ENCODE measurements at places on chromosomes 16 and 17.

- DNase-seq = no peak
These were observed 1.7 kb downstream of the MLST8 start for GRCh38 chr16:2206780-2207433.

DNA sequence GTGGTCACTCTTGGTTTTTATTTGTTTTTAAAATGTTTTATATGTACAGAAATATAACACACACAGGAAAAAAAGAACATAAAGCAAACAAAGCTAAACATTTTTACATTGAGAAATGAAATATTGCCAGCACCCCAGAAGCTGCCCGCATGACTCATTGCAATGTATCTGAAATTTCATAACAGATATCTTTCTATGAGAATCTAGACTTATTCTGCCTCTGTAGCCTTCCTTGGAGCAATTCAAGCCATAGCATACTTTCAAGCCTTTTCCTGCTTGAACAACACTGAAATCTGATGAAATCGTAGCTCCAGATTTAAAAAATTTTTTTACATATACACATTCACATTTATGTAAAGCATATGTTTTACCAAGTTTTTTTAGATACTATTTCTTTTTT lies 86.9 kb downstream of the RBBP6 start:
- no peak for DNase-seq

GRCh38 chr17:17724307-17725010 lies 43.2 kb downstream of the RAI1 start:
- no peak for DNase-seq

DNA sequence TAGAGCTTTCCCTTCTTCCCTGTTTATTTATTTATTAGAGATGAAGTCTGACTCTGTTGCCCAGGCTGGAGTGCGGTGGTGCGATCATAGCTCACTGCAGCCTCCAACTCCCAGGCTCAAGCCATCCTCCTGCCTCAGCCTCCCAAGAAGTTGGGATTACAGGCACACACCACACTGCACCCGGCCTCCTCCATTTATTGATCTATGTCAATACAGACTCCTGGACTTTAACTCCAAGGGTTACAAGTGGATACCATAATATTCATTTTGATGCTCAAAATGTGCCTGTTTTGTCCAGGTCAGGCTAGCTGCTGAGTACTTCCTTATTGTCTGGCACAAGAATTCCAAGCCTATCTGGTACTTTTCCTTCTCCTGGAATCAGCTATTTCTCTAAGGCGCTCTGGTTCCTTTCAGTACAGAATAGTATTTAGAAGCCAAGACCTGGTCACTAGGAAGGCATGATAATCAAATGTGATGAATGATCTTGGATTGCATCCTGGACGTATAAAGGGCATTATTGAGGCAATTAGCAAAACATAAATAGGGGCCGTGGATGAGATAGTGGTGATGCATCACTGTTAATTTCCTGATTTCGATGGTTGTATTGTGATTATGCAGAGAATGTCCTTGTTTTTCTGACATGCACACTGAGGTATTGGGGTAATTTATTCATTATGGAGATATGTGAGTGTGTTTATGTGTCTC lies 21.7 kb downstream of the IL4R start:
- no peak for DNase-seq

DNA sequence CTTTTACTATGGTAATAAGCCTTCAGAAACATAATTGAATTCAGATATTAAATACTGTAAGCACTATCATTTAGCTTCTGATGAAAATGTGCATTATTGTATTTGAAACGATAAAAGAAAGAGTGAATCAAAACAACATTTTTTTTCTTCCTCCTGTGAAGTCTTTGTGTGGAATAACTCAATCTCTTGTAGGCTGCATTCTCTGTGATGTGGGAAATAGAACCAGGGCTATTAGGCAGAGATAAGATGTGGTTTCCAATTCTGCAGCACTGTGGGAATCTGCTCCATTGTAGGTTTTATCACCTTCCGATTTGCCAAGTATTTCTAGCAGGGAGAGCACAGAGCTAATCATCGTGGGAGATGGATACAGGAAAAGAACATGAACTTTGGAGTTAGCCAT lies 624.5 kb downstream of the RBFOX1 start:
- DNase-seq = no peak

DNA sequence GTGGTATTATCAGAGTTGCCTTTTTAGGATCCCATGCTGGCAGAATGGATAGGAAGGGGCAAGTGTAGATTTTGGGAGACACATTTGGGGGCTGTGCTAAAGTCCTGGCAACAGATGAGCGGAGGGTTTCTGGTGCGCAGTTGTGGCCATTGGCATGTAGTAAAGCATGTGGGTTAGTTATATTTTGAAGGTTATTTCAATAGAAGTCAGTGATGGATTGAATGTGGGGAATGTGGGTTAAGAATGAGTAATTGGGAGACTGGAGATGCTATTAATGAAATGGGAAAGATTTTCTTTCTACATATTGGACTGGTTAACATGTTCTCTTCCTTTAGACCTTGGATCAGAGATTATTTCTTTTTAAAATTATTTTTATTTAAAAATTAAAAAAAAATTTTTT lies 10.0 kb downstream of the DUS2 start:
- DNase-seq = no peak

GRCh38 chr17:83089328-83090132 lies 10.1 kb downstream of the METRNL start:
- no peak for DNase-seq

- DNase-seq = no peak
These were observed 164.2 kb downstream of the MRM1 start for GRCh38 chr17:36765436-36766043.

Measured in mesothelial cell of epicardium (in vitro differentiated cells).